ENCODE measurements at places on chromosomes 6 and 20. TPM values are rescaled to one million over a fixed set of nuclear protein-coding genes. Genes with fewer than 3 reads are reported as not detected.

PRSS35 gene
- total RNA-seq = 0.14 TPM

SLC16A10 gene
- 0.78 TPM for total RNA-seq

FABP7 gene
- total RNA-seq = not detected

TOX2 gene
- total RNA-seq = 14.3 TPM

ZC2HC1B gene
- not detected for total RNA-seq

CALHM4 gene
- total RNA-seq = not detected

TUBE1 gene
- 5.9 TPM for total RNA-seq

GDAP1L1 gene
- total RNA-seq = not detected

HLA-DQB1 gene
- not detected for total RNA-seq

FBXO9 gene
- total RNA-seq = 32.2 TPM

CD40 gene
- total RNA-seq = 4.4 TPM

CD83 gene
- 1.7 TPM for total RNA-seq

CCN2 gene
- total RNA-seq = 157 TPM

PPT2 gene
- total RNA-seq = 8.4 TPM

HLA-DOA gene
- not detected for total RNA-seq

NOX3 gene
- not detected for total RNA-seq

MAP7 gene
- total RNA-seq = 19.0 TPM

MAS1 gene
- not detected for total RNA-seq

FAM83C gene
- total RNA-seq = 0.14 TPM

RNF39 gene
- 0.05 TPM for total RNA-seq

NCOA5 gene
- 22.3 TPM for total RNA-seq

FAM229B gene
- total RNA-seq = 5.9 TPM

OTOR gene
- total RNA-seq = not detected

SH3BGRL2 gene
- total RNA-seq = 0.32 TPM

MGME1 gene
- total RNA-seq = 38.6 TPM

CRISP2 gene
- not detected for total RNA-seq

BFSP1 gene
- 3.8 TPM for total RNA-seq

TTK gene
- total RNA-seq = 16.4 TPM

TAGAP gene
- not detected for total RNA-seq

BACH2 gene
- total RNA-seq = 1.2 TPM

SPATA2 gene
- 8.2 TPM for total RNA-seq

VPS16 gene
- total RNA-seq = 29.9 TPM

SLC35D3 gene
- total RNA-seq = not detected

TMEM74B gene
- total RNA-seq = 3.8 TPM

ZHX3 gene
- 6.8 TPM for total RNA-seq

PSMB9 gene
- total RNA-seq = 14.0 TPM

ECT2L gene
- not detected for total RNA-seq

GRM1 gene
- 0.03 TPM for total RNA-seq

SMOC2 gene
- total RNA-seq = 0.03 TPM

SNX3 gene
- total RNA-seq = 102 TPM

BANF2 gene
- not detected for total RNA-seq

OR12D2 gene
- total RNA-seq = not detected

PSORS1C2 gene
- total RNA-seq = not detected

BTN1A1 gene
- total RNA-seq = not detected

ACOT13 gene
- total RNA-seq = 26.0 TPM

PHACTR3 gene
- total RNA-seq = 0.45 TPM

SALL4 gene
- 1.4 TPM for total RNA-seq

BLCAP gene
- total RNA-seq = 52.7 TPM

ISM1 gene
- 0.12 TPM for total RNA-seq

LY6G6C gene
- 0.09 TPM for total RNA-seq

BHLHE23 gene
- total RNA-seq = not detected

FOXA2 gene
- 19.2 TPM for total RNA-seq

SOX18 gene
- total RNA-seq = 2.9 TPM

KCNK5 gene
- 1.3 TPM for total RNA-seq

RIMS4 gene
- total RNA-seq = 2.0 TPM

PAK1IP1 gene
- total RNA-seq = 17.4 TPM

Data from A549 treated with AZD2906 at 1 μM for 4 hours (cell line).